ENCODE measurements at places on chromosomes 3 and 15. TPM values are rescaled to one million over a fixed set of nuclear protein-coding genes. Genes with fewer than 3 reads are reported as not detected.

The KCNMB3 gene
- total RNA-seq, result 0.38 TPM

The TM4SF18 gene
- not detected for total RNA-seq

GRCh38 chr3:195823280-195823679 is 11.6 kb upstream of the MUC4 start:
- peaks cover 11% of the 10 kb centered on the region for H3K27me3 ChIP-seq
- no peak overlapping the region for H3K27ac ChIP-seq
- H3K4me3 ChIP-seq, result no peak overlapping the region
- DNase-seq, result peak; percentile 25

The SH3GL3 gene
- total RNA-seq, result not detected

- H3K36me3 ChIP-seq, result no peaks in the 10 kb centered on the region
- no peaks in the 10 kb centered on the region for H3K4me1 ChIP-seq
- H3K27ac ChIP-seq, result no peak overlapping the region
- H3K27me3 ChIP-seq, result no peaks in the 10 kb centered on the region
- H3K4me3 ChIP-seq, result no peak overlapping the region
- DNase-seq, result no peak
Measured at GRCh38 chr15:27977696-27978095, 121.4 kb downstream of the OCA2 start.

The C2CD4A gene
- not detected for total RNA-seq

- H3K36me3 ChIP-seq, result no peaks in the 10 kb centered on the region
- H3K4me1 ChIP-seq, result no peaks in the 10 kb centered on the region
- no peak overlapping the region for H3K4me3 ChIP-seq
- no peaks in the 10 kb centered on the region for H3K27me3 ChIP-seq
Measured at GRCh38 chr15:37206690-37207089, 106.3 kb upstream of the MEIS2 start.

- H3K4me1 ChIP-seq, result no peaks in the 10 kb centered on the region
- no peak overlapping the region for H3K4me3 ChIP-seq
- H3K27me3 ChIP-seq, result peaks cover 16% of the 10 kb centered on the region
- H3K27ac ChIP-seq, result no peak overlapping the region
- DNase-seq, result no peak
- H3K36me3 ChIP-seq, result no peaks in the 10 kb centered on the region
Measured at GRCh38 chr3:43966126-43966525, 275.4 kb downstream of the ABHD5 start.

DNA sequence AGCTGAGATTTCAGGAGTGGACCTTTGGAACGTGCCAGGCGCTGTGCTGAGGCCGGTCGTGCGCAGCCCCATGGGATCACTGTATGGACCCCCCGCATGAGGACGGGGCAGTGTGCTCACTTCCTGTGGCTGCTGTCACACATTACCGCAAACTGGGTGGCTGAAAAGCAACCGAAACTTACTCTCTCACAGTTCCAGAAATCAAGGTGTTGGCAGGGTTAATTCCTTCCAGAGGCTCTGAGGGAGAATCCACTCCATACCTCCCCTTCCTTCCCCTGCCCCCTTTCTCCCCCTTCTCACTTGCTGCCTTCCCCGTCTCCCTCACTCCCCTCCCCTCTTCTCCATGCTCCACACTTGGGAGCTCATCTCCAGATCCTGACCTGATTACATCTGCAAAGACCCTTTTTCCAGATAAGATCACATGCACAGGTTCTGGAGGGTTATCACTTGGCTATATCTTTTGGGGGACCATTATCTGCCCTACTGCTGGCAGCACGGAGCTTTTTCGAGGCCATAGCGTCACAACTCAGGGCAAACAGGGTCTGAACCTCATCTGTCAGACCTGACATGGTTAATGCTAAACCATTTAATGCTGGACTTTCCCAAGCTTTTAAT is 41.2 kb downstream of the KLF13 start:
- H3K4me1 ChIP-seq, result peaks cover 19% of the 10 kb centered on the region
- no peak overlapping the region for H3K4me3 ChIP-seq
- H3K27ac ChIP-seq, result no peak overlapping the region
- H3K36me3 ChIP-seq, result no peaks in the 10 kb centered on the region
- no peak for DNase-seq

DNA sequence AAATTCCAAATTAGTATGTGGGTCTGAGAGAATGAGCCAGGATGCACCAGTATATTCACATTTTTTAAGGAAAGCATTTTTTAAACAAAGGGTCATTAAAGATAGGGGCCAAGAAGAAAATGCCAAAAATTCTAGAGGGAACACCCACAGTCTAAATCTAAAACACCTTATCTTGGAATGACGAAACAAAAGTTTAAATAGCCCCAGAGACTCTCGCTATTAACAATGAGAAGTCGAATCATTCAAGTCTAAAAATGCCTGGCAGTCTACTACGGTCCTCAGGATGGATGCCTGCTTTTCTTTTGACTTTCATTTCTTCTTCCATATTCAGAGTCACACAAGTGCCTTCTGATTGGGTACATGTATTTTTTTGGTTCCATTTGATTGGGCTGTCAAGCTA is 66.3 kb downstream of the SSUH2 start:
- peaks cover 30% of the 10 kb centered on the region for H3K4me1 ChIP-seq
- no peak overlapping the region for H3K27ac ChIP-seq
- no peak for DNase-seq
- 0 out of 2 replicates have a peak, but pooled peaks cover under 1% of the 10 kb centered on the region for H3K36me3 ChIP-seq
- no peak overlapping the region for H3K4me3 ChIP-seq
- no peaks in the 10 kb centered on the region for H3K27me3 ChIP-seq

GRCh38 chr3:110968076-110968475 is 103.5 kb upstream of the NECTIN3 start:
- H3K4me1 ChIP-seq, result no peaks in the 10 kb centered on the region
- no peaks in the 10 kb centered on the region for H3K36me3 ChIP-seq
- no peak for DNase-seq
- H3K27me3 ChIP-seq, result no peaks in the 10 kb centered on the region
- no peak overlapping the region for H3K4me3 ChIP-seq

The NEK10 gene
- 9.5 TPM for total RNA-seq

DNA sequence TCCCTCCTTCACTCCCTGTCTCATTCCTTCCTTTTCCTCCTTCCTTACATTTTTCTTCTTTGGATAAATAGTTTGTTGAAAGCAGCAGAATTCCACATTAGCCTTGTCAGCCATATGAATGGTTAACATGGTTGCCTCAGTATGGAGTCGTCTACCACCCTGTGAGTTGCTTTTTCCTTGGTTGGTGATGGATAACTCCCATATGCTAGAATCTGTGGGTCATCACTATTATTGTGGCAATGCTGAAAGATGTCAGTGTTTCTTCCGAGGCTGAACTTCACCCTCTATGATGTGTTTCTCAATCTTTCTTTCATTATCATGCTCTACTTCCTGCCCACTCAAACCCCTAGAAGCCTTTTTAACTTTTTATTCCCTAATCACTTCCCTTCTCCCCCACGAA is 481.8 kb upstream of the KCNMB2 start:
- peaks cover 4% of the 10 kb centered on the region for H3K4me1 ChIP-seq
- H3K4me3 ChIP-seq, result no peak overlapping the region
- H3K27me3 ChIP-seq, result no peaks in the 10 kb centered on the region
- H3K27ac ChIP-seq, result no peak overlapping the region
- no peaks in the 10 kb centered on the region for H3K36me3 ChIP-seq

The ASB14 gene
- total RNA-seq, result not detected

The PPP2R3A gene
- total RNA-seq, result 21.0 TPM

- no peak for DNase-seq
- no peak overlapping the region for H3K27ac ChIP-seq
- H3K27me3 ChIP-seq, result no peaks in the 10 kb centered on the region
- no peak overlapping the region for H3K4me3 ChIP-seq
- H3K36me3 ChIP-seq, result no peaks in the 10 kb centered on the region
Measured at GRCh38 chr3:118805007-118805406, 229.6 kb downstream of the IGSF11 start.

The PDCD10 gene
- total RNA-seq, result 61.7 TPM

- no peaks in the 10 kb centered on the region for H3K27me3 ChIP-seq
- DNase-seq, result no peak
- H3K36me3 ChIP-seq, result no peaks in the 10 kb centered on the region
- H3K4me1 ChIP-seq, result no peaks in the 10 kb centered on the region
- no peak overlapping the region for H3K27ac ChIP-seq
Measured at GRCh38 chr3:195087328-195087727, 183.6 kb downstream of the XXYLT1 start.

The NRROS gene
- total RNA-seq, result not detected
